ENCODE measurements at places on chromosomes 16 and 17.
A peak's percentile ranks its signal among the peaks of the same experiment; 100 is the strongest.

DNA sequence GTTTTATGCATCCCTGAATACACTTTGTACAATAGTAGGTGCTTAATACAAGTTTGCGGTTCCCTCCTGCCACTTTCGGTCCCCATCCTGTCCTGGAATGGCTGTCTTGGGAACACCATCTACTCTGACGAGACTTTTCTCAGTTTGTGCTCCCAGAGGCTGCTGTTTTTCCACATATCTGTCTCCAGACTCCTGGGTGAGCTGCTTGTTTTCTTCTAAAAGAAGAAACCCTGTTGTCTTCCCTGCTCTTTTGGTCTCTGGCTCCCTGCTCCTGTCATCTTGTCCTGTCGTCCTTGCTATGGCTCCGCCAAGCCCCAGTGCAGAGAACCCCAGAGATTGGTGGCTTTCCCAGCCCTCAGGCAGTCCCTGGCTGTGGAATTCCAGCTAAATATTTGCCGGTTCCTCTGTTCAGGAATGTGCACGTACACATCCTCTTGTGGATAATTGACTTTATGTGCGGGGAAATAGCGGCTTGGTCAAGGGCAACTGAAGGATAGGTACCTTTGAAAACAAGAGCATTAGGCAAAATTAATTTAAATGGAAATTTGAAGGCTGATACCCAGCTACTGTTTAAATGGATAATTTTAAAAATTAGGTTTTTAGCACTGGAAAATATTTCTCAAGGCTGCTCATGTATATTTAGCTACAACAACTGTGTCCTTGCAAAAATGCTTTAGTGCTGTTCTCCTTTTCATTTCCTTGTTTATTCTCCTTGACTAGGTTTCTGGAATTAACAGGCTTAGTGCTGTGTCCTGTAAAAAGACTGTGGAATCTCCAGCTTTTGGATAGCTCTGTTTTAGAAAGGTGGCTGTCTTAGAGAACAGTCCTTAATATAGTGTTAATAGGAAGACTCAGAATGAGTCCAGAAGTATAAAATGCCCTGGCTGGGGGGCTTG lies 50.2 kb upstream of the SLC12A3 start:
- DNase-seq = peak; percentile 71

- no peak for DNase-seq
Observed at GRCh38 chr17:80962356-80963329, 29.0 kb upstream of the CHMP6 start.

GRCh38 chr17:50805486-50805885 lies 29.9 kb upstream of the WFIKKN2 start:
- no peak for DNase-seq

- DNase-seq = no peak
Observed at GRCh38 chr17:34730816-34731215, 151.4 kb downstream of the TMEM132E start.

DNA sequence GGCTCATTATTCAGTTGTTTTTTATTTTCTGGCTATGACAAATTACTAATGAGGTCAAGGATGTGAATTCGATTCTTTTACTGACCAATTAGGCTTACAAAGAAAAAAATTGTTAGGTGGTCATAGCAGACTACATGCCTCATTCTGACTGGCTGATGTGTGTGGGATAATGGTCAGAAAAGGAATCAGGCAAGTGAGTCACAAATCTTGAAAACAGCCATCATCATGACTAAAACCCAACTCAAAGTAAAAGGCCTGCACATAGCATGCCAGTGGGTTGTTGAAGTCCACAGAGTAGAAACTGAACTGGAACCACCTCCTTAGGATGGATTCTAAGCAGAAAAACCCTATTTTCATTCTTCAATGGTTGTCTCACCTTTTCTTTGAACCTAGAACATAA lies 8.6 kb downstream of the RPGRIP1L start:
- peak; percentile 37 for DNase-seq

DNA sequence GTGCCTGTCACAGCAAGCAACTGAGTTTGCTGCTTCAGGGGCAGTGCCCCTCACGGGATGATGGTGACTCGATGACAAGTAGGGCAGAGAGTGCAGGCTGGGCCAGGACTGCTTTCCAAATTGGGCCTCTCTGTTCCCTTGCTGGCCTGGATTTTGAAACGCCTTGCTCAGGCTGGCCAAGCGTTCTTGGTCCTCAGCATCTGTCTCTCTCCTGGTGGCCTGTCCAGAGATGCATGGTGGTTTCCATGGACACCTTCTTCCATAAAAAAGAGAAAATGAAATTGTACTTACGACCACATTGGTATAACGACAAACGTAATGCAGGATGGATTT lies 19.4 kb upstream of the PRM1 start:
- no peak for DNase-seq

- no peak for DNase-seq
Observed at GRCh38 chr17:17462048-17462824, 14.6 kb upstream of the MED9 start.

GRCh38 chr17:65434878-65435277 lies 126.6 kb downstream of the AXIN2 start:
- no peak for DNase-seq

- DNase-seq = no peak
Observed at GRCh38 chr17:49992191-49992932, 2.7 kb downstream of the DLX3 start.

DNA sequence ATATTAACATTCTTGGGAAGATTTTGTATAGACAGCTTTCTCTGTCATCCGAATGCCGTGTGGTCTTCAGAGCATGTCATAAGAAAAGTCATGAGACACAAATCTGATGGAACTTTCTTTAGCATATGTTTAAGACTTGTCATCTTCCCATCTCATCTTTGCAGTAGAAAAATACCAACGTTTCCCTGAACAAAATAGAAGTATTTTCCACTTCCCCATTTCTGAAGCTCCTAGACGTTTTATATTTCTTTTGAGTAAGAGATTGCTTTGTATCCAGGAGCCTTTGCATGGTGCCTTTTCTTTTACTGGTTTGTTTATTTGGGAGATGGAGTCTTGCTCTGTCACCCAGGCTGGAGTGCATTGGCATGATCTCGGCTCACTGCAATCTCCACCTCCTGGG lies 235.1 kb downstream of the PRKCA start:
- DNase-seq = no peak

DNA sequence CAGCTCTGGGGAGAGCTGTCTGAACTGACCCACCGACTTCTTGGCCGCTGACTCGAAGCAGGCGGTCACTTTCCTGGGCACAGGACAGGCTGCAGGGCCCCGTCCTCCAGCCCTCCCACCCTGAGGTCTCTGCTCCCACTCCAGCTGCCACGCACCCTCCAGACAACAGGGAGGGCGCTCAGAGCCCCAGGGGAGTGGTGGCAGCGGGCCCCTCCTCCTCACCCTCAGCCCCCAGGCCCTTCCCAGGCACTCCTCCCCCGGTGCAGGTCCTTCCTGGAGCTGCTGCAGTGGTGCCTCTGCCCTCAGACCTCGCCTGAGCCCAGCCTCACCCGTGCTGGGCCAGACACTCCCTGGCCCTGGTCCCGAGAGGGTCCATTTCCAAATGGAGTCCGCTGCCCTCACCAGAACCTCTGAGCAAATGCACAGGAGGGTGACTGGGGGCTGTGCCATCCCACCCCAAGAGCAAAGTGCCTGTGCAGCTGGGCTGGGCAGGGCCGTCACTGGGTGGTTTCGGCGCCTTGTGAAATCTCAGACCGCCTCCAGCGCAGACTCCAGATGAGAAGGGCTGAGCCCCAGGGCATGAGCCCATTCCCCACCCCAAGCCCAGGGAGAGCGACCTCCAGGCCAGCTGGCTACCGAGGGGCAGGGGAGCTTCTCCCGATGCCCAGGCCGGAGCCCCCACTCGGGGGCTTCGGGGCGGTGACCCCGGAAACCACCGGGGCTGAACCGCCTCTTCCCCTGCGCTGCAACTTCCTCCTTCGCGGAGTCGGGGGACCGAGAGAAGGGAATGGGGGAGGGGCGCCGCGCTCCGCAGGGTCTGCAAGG lies 717 bp downstream of the CYBA start:
- peak; percentile 27 for DNase-seq

DNA sequence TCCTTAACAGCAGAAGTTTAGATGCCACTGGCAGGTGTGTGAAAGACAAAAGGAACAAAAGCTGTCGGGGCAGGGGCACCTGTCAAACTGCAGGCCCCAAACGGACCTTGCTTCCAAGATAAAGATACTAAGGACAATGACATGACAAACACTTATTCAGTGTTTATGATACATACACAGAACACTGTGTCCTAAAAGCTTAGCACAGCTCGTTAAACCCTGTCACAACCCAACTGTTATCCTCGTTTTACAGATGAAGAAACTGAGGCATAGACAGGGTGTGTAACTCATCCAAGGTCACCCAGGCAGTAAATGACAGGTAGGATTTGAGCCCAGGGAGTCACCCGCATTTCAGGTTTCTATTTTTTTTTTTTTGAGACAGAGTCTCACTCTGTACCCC lies 9.6 kb downstream of the SDK2 start:
- no peak for DNase-seq

DNA sequence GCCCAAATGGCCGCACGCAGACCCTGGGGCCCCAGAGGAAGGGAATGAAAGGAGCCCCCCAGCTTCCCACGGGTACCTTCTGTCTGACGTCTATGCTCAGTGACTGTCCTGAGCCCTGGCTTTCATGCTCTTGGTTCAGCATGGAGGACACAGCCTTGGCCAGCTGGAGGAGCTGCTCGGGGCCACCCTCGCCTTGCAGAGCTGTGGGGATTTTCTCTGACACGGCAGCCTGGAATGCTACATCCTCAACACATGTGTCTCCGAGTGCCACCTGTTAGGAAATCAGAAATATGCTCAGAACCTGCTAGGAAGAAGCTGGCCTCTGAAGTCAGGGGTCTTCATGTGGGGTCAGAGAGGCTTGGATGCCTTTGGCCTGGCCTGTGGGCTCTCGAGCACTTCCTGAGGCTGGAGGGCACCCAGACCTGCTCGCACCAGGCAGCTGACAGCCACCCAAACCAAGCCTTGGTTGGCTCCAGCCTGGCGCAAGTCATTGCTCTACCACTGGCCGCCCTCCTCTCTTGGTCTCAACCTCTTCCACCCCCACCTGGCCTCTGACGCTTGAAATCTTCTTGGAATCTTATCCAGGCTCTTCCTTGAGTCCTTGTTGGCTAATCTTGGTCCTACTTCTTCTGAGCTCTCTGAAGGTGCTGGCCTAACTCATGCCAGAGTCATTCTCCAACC lies 63.7 kb upstream of the BCO1 start:
- DNase-seq = no peak
